Heart left ventricle (tissue), 16 donors: ENCODE measurements at places on chromosomes 2 and 18.

- no peak overlapping the region for H3K4me3 ChIP-seq
- no peak for DNase-seq
- no peaks in the 10 kb centered on the region for H3K27me3 ChIP-seq
- no peaks in the 10 kb centered on the region for H3K4me1 ChIP-seq
- H3K27ac ChIP-seq = no peak overlapping the region
- no peaks in the 10 kb centered on the region for H3K36me3 ChIP-seq
These were observed 337.9 kb upstream of the SLC39A10 start for GRCh38 chr2:195319112-195319460.

DNA sequence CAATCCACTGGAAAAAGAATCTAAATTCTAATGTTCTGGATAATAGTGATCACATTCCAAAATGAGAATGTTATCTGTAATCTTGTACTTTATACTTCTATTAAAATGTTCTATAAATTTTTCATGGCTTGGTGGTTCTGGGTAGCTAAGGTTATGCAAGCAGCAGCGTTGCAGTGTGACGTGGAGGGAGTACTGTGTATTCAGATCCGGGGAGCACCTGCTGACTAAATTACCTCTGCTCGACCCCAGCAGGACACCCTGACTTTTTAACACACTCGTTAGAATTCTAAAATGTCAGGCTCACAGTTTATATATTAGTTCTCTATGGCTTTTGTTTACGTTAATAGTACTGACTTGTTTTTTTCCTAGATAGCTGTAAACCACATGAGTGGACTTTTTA is 13.0 kb downstream of the ATIC start:
- H3K4me3 ChIP-seq = no peak overlapping the region
- peaks cover 58% of the 10 kb centered on the region for H3K36me3 ChIP-seq
- no peak overlapping the region for H3K27ac ChIP-seq
- no peaks in the 10 kb centered on the region for H3K27me3 ChIP-seq
- no peak for DNase-seq
- H3K4me1 ChIP-seq = no peaks in the 10 kb centered on the region

- H3K4me3 ChIP-seq = no peak overlapping the region
- peaks cover 21% of the 10 kb centered on the region for H3K4me1 ChIP-seq
- no peaks in the 10 kb centered on the region for H3K27me3 ChIP-seq
- DNase-seq = no peak
- H3K36me3 ChIP-seq = no peaks in the 10 kb centered on the region
These were observed 137.5 kb downstream of the LDLRAD4 start for GRCh38 chr18:13356032-13356431.

DNA sequence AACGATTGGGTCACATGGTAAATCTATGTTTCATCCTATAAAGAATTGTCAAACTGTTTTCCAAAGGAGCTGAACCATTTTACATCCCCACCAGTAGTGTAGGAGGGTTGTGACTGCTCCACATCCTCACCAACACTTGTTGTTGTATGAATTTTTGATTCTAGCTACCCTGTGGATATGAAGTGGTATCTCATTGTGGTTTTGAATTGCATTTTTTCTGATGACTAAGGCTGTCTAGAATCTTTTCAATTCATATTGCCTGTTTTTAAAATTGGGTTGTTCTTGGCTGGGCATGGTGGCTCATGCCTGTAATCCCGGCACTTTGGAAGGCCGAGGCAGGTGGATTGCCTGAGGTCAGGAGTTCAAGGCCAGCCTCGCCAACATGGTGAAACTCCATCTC is 44.5 kb downstream of the TXNL1 start:
- no peaks in the 10 kb centered on the region for H3K36me3 ChIP-seq
- H3K4me1 ChIP-seq = no peaks in the 10 kb centered on the region
- no peak overlapping the region for H3K4me3 ChIP-seq
- H3K27me3 ChIP-seq = no peaks in the 10 kb centered on the region
- H3K27ac ChIP-seq = no peak overlapping the region

DNA sequence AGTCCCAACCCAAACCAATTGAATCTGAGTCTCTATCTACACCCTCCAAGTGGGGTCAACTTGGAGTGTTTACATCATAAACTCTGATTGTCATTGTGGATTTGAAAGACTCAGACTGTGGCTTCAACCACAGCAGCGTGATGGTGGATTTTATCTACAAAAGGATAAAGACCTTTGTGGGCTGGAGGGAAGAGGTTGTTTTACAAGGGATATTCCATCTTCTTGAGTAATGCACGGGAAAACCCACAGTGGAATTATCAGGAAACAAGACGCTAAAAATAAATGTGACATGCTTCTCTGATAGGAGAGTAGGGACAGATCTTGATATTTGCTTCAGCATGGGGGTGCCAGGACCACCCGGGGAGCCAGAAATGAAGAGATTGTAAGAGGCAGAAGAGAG is 93.5 kb downstream of the LPIN1 start:
- H3K4me1 ChIP-seq = no peaks in the 10 kb centered on the region
- H3K27me3 ChIP-seq = no peaks in the 10 kb centered on the region
- no peak for DNase-seq
- no peak overlapping the region for H3K27ac ChIP-seq
- H3K36me3 ChIP-seq = no peaks in the 10 kb centered on the region
- no peak overlapping the region for H3K4me3 ChIP-seq

DNA sequence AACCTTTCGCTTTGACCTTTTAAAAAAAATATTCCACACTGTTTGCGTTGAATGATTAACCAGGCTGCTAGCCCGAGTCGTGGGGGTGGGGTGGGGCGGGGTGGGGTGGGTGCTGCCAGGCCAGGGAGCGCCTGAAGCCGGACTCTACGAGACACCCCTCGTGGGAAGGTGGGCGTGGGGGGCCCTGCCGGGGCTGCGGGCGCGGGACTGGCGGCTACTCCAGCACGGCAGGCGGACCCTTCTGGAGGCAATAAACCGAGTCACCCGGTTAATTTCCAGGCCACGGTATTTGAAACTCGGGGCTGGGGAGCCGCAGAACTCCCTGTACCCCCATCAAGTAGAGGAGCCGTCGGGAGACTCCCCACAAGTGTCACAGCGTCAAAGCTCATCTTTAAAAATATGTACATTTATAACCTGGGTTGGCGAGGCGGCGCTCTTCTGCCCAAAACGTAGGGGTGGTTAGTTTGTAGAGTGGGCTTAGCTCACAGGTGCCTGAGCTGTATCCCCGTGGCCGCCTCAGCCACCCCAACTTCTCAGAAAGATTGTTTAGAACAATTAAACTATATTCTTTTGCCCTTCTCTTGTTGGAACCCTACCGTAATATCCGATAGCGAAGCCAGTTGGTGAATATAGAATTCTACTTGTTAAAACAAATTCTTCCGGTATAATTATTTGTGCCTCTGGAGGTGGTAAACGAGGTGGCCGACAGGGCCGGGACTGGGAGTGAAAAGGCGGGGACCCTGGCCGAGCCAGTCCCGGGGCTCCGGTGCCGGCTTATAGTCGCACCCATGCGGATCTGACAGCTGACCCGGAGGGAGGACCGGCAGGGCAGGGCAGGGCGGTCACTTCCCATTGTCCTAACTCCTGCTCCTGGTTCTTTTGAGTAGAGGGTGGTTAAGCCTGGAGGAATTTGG is 1.4 kb downstream of the B3GNT2 start:
- peak overlapping the region; percentile 96 for H3K27ac ChIP-seq
- no peaks in the 10 kb centered on the region for H3K27me3 ChIP-seq
- H3K4me1 ChIP-seq = peaks cover 37% of the 10 kb centered on the region
- no peaks in the 10 kb centered on the region for H3K36me3 ChIP-seq
- H3K4me3 ChIP-seq = peak overlapping the region; percentile 90
- peak; percentile 65 for DNase-seq
